ENCODE measurements at places on chromosomes 2 and 18.
A peak's percentile ranks its signal among the peaks of the same experiment; 100 is the strongest.

GRCh38 chr18:59049721-59050660, 89.7 kb upstream of the SEC11C start:
- DNase-seq = peak; percentile 100

GRCh38 chr2:224843141-224843540, 127.0 kb upstream of the CCDC195 start:
- DNase-seq = no peak

DNA sequence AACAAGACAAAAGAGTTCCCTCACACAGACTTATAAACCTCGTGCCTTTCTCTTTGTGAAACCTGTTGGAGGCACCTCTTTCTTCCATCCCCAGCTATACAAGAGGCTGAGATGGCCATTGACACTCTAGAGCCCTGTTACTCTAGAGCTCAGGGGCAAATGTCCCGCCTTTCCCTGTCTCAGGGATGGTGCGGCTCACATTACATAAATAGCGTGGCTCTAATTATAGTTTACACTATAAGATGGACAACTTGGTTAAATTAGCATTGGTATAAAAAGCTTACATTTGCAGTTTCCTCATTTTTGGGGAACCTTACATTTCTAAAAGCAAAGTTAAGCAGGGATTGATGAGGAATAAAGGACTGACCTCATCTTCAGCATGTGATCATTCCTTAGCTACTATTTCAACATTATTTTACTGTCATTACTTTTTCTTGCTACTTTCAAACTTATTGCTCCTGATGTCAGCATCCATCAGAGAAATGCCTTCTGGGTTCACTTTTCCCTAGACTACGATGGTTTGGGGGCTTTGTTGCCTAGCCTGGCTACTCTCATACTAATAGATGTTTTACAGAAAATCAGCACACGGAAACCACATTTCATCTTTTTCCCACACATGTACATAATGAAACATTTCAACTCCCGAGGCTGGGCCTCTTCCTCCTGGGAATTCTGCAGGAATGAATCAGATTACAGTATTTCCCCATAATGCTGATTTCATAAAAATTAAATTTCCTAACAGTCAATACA, 40.4 kb downstream of the FTCDNL1 start:
- DNase-seq = peak; percentile 13

DNA sequence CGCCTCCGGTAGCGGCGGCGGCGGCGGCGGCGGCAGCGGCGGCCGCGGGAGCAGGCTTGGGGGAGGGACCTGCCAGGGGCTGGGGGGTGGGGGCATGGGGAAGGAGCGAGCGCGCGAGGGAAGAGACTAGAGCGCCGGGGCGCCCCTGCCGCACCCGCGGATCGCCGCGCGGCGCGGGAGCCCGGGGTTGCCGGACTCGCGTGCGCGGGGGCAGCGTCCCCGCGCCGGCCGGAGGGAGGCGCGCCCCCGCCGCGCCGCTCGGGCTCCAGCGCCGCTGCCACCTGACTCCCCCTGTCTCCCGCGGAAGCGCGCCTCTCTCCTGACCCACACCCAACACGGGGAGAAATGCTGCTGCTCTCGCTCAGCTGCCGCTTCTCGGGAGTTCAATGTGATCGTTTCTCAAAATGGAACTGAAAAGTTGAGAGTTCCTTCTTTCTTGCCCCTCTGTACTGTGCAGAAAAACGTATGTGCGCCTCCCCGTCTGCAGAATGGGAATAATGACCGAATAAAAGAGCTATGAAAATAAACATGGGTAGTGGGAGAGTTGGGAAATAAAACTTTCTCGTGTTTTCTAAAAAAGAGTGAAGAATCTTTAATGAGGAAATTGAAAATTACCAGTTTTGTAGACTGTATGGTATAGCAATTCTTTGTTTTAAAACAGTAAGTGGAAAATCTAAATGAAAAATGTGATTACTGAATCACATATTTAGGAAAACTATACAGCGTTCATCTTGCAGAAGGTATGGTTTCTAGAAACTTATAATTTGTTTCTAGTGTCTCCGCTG, 455 bp upstream of the TLK1 start:
- peak; percentile 93 for DNase-seq

- no peak for DNase-seq
Observed at GRCh38 chr18:63907664-63908063, at the start of gene SERPINB10. SERPINB10 (plus strand) TSS chr18:63907958; CDS start chr18:63915511, 7,553 bp downstream.

DNA sequence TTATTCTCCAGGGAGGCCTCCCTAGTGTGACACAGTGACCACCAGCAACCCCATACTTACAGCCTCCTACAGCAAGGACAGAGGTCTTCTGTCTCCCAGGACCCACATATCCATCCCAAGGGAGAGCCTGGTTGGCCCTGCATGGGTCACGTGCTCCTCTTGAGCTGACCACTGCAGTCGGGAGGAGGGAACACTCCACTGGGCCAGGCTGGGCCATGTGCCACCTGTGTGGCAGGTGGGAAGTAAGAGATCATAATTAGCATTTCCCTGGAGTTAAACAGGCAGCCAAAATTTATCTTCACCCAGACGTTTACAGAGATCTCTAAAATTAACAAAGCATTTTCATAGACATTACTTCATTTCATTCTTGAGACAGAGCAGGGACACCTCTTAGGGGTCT, 33.4 kb upstream of the MLPH start:
- peak; percentile 31 for DNase-seq

GRCh38 chr2:164205347-164205746, 415.9 kb downstream of the GRB14 start:
- no peak for DNase-seq

DNA sequence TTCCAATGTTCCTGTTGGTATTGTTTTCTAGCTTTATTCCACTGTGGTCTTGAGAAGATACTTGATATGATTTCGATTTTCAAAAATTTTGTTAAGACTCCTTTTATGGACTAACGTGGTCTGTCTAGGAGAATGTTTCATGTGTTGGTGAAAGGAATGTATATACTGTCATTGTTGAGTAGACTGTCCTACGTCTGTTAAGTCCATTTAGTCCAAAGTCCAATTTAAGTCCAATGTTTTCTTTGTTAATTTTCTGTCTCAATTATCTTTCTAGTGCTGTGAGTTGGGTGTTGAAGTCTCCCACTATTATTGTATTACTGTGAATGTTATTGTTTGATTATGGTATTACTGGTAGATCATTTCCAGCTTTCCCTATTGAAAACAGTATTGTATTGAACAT, 55.8 kb upstream of the TTC27 start:
- DNase-seq = no peak

DNA sequence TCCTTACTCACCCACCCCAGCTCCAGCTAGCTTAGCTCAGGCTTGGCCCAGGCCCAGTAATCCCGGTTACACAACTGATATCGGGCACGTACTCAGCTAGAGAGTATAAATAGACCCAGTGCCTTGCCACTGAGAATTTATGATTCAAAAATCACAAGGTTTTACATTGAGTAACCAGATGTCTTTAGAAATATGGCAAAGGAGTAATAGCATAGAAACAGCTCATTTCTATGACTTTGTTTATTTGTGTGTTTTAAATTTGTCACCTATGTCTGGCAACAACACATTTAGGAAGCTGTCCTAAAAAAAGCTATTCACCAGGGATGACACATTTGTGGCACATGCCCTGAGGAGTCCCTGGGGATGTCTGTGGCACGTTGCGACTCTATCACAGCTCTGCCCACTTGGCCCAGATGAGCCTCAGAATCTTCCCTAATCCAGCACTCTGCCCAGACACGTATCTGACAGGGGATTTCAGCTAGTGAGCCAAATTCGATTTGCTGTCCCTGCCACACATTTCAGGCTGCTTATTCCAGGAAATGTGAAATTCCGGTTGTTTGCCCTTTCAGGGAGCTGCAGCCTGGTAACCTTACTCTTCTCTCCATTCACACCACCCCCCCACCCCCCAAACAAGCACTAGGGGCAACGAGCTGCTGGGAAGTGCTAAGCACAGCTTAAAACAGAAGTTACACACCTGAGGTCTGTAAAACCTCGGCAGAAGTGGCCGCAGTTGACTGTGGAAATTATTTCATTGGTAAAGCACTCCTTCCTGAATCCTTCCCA, 85.4 kb upstream of the ZCCHC2 start:
- peak; percentile 48 for DNase-seq

DNA sequence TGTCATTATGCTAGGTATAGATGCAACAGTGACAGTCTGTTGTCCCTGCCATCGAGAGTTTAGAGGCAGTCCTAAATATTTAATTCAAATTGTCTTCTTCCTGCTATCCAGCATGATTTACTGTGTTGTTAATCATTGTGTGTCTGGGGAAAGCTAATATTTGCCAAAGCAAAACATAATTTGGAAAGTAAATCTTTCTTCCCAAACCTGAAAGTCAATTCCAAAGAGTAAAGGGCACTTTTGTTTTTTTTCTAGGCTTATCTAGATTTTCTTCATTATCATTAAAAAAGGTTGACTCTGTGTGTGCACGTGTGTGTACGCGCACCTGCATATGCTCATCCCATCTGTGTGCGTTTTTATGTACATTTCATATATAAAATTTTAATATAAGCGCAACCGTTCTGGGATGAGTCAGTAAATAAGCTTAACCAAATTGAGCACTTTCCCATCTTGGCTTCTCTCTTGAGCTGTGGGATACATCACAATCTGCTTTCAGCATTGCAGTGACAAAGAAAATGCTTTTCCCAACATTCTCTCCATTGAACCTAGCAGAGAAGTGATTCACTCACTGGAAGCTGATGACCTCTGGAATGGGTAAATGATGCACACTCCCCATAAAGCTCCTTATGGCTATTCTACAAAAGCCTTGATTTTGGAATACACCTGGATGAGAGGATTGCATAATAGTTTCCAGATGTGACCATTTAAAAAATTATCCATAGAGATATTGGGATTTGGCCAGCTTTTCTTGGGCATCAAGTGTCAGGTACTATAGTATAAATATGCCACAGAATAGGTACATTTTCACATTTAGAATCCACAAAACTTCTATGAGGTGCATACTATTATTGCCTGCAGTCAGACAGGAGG, 488.4 kb downstream of the ADCYAP1 start:
- peak; percentile 82 for DNase-seq

GRCh38 chr2:232410238-232410900, 3.7 kb downstream of the ALPG start:
- DNase-seq = no peak

- DNase-seq = no peak
Observed at GRCh38 chr18:62839874-62840713, 124.8 kb downstream of the PHLPP1 start.

- no peak for DNase-seq
Observed at GRCh38 chr2:241018051-241018891, 19.9 kb downstream of the SNED1 start.

DNA sequence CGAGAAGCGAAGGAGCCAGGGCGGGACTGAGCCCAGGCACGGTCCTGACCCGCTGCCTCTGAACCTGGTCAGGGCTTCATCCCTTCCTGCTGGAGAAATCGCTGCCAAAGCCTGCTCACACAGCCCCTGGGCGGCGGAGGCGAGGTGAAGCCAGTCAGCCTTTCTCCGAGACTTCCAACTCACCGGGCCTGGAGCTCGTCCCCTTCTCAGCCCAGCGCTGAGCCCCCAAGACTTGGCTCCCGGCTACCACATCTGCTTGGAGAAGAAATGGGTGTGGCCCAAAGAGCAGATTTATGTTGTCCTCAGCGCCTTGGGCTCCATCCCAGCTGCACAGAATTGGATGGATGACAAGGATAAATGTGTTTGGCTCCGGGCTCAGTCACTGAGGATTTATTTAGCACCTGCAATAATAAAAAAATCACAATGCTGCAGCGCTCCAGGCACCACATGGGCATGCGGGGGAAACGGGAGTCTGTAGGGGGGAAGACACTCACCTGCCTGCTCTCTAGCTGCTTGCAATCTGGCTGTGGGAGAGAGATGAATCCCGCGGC, 64.9 kb downstream of the ACTR2 start:
- peak; percentile 88 for DNase-seq

GRCh38 chr2:223057569-223057968, 5.6 kb downstream of the KCNE4 start:
- DNase-seq = peak; percentile 21

GRCh38 chr18:9435041-9435440, 40.3 kb upstream of the RALBP1 start:
- no peak for DNase-seq

- no peak for DNase-seq
Observed at GRCh38 chr2:208792766-208793165, 386.2 kb downstream of the PTH2R start.

DNA sequence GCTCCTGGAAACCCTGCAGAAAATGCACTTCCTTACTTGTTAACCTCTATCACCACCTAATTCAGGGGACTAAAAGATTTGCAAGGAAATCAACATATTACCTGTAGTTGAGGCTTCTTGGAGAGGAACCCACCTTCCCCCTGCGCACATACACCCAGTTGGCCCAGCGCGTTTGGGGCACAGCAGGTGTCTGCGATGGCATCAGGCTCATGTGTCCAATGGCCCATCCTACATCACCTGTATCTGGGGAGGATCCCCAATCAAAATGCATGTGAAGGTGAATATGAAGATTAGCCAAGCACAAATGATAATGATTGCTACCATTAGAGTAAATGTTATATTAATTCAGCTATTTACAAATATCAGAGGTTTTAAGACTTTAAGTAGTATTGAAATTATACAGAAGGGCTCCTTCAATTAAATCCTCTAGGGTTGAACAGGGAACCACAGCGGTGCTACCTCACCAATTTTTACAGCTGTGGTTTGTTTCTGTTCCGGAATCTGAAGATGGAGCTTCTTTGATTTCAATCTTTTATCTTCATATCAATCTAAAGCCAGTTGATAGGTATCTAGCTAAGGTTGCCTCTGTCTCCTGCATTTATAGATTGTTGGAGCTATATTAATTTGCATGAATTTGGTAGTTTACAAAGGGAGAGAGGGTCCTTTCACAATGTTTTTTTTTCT, 486.0 kb downstream of the RNF144A start:
- no peak for DNase-seq

- DNase-seq = no peak
Observed at GRCh38 chr2:221758076-221758475, 186.0 kb upstream of the EPHA4 start.

GRCh38 chr2:9118383-9118960, 88.1 kb upstream of the ASAP2 start:
- DNase-seq = no peak

DNA sequence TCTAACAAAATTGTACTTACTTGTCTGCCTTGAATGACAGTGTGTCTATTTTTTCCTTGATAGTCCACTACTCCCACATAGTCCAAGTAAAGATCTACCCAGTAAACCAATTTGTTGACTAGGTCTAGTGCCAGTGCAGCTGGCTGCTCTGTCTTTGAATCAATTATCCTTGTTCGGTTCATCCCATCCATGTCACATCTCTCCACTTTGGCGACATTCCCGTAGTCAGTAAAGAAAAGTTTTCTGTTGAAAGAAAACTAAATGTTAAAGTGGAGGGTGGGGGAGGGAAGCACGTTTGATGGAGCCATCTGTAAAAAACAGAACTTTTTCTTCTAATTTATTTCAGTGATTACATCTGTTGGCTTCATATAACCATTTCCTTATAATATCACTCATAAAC, 1068.8 kb downstream of the LRP1B start:
- DNase-seq = no peak

Data from NCI-H69 (cell line).